ENCODE measurements at places on chromosomes 4 and X.

GRCh38 chr4:110449947-110450346 is 26.0 kb upstream of the ENPEP start:
- no peak for DNase-seq

DNA sequence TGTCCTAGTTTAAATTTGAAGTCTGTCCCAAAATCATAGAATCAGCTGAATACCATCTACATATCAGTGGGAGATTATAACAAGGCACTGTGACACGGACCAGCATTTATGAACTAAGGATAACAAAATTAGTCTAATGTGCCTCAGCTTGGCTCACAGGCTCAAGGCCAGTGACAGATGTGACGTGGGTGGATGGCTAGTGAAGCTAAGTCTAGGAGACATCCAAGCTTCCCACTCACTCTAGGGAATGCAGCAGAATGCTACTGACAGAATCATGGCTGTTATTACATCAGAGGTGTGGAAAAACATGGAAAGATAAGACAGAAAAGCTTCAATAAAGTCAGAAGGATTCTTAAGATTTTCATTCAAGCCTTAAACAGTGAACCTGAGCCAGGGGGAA is 329.9 kb downstream of the NAF1 start:
- no peak for DNase-seq

DNA sequence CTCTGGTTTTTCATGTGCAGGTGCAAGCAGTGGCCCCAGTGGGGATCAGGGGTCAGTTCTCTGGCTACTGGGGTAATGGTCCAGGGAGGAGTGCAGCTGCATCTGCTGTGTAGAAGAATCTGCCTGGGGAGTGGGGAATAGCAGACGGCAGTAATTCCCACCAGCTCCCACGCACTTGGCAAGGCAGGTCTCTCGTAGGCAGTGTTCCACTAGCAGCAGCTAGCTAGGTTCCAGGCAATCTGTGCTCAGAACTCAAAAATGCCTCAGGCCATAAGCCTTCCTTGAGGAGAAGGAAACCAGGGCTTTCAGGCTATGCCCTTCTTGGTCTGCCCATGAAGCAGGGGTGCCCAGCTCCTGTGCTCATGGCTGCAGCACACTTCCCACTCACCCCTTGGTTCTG is 38.8 kb downstream of the DCLK2 start:
- DNase-seq: no peak

- DNase-seq: no peak
Measured at GRCh38 chr4:163748449-163748848, 254.0 kb downstream of the TMA16 start.

DNA sequence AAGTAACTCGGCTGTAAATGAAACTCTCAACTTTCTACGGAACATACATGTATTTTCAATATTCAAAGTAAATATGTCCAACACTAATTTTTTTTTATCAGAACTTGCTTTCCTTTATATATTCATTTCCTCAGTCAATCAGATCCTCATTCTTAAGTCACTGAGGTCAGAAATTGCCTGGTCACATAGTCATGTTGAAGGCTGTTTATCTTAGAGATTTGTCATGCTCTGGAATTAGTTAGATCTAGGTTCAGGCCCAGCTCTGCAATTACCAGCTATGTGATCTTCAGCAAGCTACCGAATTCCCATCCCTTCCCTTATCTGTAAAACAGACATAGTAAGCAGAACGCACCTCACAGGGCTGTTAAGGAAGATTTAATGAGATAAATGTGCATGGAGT is 228.8 kb downstream of the SPCS3 start:
- peak; percentile 53 for DNase-seq

- no peak for DNase-seq
Measured at GRCh38 chrX:46670316-46670715, 88.6 kb downstream of the SLC9A7 start.

- DNase-seq: no peak
Measured at GRCh38 chr4:131304686-131305085, 1844.4 kb upstream of the PCDH10 start.

DNA sequence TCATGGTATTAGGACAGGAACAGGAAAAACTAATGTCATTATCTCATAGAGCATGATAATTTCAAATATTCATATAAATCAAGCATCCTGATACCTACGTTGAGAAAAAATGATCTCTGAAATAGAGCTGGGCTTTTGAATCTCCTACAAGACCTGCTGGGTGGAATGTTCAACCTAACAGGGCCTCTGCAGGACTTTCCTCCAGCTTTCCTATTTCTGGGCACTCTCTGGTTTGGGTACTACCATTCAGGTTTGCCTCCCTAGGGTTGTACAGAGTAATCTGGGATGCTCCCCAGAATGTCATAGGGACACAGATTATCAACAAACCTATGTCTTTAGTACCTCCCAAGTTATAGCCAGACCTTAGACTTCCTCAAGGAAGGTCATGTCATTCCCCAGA is 108.9 kb downstream of the CDS1 start:
- no peak for DNase-seq

GRCh38 chr4:147927377-147928137 is 195.7 kb downstream of the ARHGAP10 start:
- no peak for DNase-seq

DNA sequence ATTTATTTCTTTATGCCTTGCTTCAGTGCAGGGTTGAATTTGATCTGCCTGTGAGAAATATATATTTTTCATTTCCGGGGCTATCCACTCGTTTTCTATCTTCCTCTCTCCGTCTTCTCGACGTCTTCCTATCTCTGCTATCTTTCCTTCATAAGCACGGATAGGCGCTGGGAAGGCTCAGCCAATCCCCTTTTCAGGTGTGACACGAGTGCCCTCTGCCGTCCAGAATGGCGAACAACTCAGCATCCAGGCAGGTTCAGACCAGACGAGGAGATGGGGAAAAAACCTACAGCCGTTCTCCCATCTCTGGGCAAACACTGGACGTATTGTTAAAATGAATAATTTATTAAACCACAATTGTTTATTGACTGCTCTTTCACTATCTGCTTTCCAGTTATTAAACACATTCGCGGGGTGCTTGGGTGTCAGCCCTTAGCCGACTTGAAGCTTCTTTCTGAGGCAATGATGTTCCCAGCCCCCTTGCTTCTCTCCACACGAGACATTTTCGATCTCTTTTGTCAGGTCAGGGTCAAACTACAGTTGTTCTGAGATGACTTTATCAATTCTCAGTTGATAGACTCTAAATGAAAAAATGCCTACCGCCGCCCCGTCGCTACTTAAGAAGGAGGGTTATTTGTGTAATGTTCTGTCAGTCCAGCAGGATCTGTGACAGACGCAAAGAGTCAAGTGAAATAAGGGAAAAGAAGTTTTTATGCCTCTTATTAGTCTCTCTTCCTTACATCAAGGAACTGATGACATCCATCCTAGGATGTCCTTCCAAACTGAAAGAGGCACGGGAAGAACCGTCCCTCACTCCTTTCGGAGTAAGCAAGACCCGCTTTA is 96.3 kb upstream of the NOCT start:
- DNase-seq: peak; percentile 82

DNA sequence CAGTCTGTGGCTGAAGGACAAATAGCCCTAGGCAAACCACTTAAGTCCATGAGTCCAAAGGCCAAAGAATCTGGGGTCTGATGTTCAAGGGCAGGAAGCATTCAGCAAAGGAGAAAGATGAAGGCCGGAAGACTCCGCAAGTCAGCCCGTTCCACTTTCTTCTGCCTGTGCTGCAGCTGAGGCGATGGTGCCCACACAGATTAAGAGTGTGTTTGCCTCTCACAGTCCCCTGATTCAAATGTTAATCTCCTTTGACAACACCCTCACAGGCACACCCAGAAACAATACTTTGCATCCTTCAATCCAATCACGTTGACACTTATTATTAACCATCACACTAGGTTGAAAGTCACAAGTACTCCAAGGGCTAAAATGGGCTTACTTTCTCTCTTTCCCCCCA is 605.4 kb upstream of the GNPDA2 start:
- no peak for DNase-seq

DNA sequence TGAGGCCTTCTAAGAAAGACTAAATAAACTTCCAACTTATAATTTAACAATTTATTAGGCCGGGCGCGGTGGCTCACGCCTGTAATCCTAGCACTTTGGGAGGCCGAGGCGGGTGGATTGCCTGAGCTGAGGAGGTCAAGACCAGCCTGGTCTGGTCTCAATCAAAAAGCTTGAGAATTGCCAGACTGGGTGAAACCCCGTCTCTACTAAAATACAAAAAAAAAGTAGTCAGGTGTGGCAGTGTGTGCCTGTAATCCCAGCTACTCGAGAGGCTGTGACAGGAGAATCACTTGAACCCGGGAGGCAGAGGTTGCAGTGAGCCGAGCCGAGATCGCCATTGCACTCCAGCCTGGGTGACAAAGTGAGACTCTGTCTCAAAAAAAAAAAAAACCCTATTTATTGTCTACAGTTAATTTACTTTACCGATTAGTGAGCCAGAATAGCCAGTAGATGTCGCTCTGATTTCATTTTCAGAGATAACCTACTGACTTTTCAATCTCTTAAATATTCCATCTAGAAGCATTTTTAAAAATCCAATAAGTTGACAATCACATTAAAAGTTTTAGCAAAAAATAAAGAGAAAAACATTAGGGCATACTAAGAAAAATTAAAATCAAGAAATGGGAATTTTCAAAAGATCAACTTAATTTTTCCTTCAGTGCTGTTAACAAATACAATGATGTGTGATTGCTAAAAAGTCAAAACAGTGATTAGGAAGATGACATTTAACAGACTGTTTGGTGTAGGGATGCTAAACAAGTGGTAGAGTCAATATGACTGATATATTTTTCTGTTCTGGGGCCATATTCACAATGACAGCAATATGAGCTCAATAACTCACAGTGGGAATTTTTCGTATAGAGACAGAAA is 4.3 kb upstream of the SHROOM3 start:
- DNase-seq: peak; percentile 59

DNA sequence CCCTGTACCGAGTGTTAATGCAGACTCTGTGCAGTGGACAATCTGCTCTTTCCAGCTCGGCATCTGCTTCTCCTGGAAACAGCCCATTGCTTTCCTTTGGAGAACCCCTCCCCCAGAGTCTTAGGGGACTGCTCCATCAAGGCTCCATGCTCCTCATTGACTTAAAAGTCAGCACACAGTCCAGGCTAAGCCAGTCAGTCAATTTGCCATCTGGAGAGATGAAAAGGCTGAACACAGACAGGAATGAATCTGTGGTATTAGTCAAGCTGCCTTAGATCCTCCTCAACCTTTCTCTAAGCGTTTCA is 20.3 kb downstream of the ATP8A1 start:
- DNase-seq: no peak

GRCh38 chrX:138946926-138947325 is 235.4 kb upstream of the FGF13 start:
- peak; percentile 0 for DNase-seq

DNA sequence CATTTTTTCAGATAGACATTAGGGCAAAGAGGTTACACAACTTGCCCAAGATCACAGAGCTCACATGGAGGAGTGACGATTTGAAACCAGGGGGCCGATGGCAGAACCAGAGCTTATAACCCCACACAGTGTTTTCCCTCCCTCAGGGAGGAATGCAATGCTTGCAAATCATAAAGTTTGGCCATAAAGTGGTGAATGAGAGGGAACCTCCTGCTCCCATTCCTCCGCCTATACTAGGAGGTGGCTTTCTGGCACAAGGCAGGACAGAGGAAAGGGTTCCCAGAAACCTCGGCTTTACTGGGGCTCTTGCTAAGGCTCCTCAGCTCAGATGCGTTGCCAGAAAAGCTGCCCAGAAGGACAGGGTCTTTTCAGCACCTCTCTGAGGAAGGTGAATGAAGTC is 19.3 kb downstream of the TMEM154 start:
- no peak for DNase-seq

DNA sequence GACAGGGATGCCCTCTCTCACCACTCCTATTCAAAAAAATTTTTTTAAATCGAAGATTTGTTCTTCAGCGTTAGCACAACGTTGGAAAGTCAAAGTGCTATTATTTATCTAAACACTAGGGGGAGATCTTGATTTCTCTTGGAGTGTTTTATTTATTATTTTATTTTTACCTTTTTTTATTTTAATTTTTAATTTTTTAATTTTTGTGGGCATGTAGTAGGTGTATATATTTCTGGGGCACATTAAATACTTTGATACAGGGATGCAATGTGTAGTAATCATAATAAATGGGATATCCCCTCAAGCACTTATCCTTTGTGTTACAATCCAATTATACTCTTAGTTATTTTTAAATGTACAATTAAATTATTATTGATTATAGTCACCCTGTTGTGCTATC is 37.4 kb upstream of the SLC10A4 start:
- no peak for DNase-seq

GRCh38 chrX:129632443-129632842 is 22.3 kb downstream of the APLN start:
- DNase-seq: peak; percentile 21

DNA sequence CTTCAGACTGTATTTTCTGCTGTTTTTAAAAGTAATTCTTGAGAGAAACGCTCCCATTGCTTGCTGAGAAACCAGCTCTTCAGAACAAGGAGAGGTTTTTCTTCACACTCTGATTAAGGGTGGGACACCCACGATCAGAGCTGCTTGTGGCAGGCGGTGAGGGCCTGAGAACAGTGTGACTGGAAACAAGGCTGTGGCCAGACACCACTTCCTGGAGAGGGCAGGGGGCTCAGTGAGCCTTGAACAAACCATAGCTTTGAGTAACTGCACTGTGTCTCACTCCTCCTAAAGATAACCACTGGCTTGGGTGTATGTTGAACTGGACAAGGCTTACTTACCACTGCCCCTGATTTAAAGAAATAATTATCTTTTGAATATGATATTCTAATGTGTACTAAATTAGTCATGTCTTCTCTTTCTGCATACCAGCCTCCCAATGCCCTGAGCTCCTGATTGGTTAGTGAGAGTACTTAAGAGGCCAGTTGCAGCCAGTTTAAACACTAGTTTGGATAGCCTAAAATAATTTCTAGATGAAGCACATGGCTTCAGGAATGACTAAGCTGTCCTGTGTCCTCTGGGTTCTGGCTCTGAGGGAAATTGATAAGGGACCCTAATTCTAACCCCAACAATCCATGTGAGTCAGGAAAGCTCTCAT is 3.7 kb upstream of the GPR82 start:
- DNase-seq: no peak

- DNase-seq: no peak
Measured at GRCh38 chrX:26373829-26374228, 157.9 kb downstream of the MAGEB5 start.

GRCh38 chrX:73668779-73669178 is 105.8 kb downstream of the CHIC1 start:
- DNase-seq: no peak

GRCh38 chr4:3320361-3321023 is 27.7 kb downstream of the RGS12 start:
- DNase-seq: no peak

DNA sequence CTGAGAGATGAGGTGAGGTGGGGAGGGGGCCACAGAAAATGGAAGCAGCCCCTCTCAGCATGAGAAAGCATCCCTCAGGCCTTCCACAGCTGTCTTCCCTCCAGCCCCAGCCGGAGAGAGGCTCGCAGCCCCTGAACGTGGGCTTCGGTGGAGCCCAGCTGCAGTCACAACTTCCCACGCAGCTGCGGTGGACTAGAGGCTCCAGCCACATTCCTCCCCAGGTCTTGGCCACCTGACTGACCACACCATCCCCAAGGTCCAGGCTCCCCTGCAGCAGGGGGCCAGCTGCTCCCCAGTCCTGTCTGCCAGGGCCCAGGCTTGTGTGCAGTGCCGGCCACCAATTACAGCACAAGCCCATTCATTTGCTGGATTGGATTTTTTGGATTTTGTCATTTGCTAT is 212.3 kb upstream of the BCOR start:
- no peak for DNase-seq

- no peak for DNase-seq
Measured at GRCh38 chr4:77776182-77777134, 42.7 kb downstream of the CNOT6L start.

- no peak for DNase-seq
Measured at GRCh38 chr4:15784959-15785634, 7.0 kb downstream of the CD38 start.

Data from fibroblast of skin of abdomen (primary cell).